ENCODE measurements at places on chromosomes 4 and X.

- DNase-seq, result no peak
Measured at GRCh38 chr4:159432436-159432835, 329.6 kb downstream of the RAPGEF2 start.

DNA sequence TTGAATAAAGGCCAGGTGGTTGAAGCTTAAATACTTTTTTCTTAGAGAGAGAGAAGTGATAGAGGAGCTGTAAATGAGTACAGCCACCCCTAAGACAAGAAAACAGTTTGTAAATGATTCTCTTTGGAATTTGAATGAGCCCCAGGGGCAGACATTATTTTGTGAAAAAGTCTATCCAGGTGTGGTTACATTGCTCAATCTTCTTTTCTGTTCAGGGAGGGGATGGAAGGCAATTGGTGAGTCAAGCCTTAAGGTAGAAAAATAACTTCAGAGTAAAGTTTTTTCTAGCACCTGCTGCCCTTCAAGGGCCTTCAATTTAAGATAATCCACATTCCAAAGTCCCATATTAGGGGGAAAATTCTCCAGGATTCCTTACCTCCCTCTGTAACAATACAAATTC, 646.7 kb downstream of the PDHA2 start:
- no peak for DNase-seq

DNA sequence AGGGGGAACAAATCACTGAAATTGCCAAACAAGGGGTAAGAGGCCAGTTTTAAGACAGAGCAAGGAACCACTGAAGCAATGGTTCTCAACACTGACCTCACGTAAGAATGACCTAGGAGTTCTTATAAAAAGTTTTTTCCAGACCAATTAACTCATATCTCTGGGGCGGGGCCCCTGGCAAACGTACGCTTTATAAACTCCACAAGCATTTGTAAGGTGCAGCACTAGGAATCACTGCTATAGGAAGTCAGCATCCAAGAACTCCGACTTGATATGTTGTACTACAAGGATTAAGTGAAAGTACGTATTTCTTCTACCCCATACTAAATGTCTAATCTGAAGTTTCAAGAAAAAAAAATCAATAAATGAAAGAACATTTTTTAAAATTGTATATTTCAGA, 269.9 kb downstream of the RCHY1 start:
- no peak for DNase-seq

GRCh38 chr4:32689518-32689917, 1969.3 kb downstream of the PCDH7 start:
- DNase-seq, result no peak

GRCh38 chr4:15674926-15675325, 6.7 kb upstream of the FAM200B start:
- no peak for DNase-seq

GRCh38 chr4:108191269-108191914, 22.7 kb upstream of the LEF1 start:
- DNase-seq, result no peak

GRCh38 chr4:181608181-181608580, 635.0 kb upstream of the TENM3 start:
- no peak for DNase-seq

GRCh38 chr4:128542047-128542446, 254.4 kb upstream of the PGRMC2 start:
- DNase-seq, result no peak

DNA sequence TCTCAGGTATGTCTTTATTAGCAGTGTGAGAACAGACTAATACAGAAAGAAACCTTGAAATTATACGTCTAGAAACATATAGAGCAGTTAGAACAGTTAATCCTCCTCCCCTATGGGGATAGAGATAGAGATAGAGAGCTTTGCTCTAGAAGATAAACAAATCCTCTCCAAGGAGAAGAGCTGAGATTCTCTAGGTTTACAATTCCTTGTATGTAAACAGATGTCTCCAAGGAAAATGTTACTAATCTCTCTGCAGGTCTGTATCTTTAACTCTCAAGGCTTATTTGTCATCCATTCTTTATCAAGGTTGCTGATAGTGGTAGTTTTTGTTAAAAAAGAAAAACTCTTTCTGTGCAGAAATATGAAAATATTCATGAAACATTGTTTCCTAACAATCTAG, 282.1 kb upstream of the GIMD1 start:
- DNase-seq, result no peak

- no peak for DNase-seq
Measured at GRCh38 chrX:8341814-8342590, 122.6 kb upstream of the VCX3B start.

GRCh38 chr4:87567191-87567590, 38.0 kb upstream of the SPARCL1 start:
- no peak for DNase-seq

GRCh38 chr4:98524230-98524629, 134.2 kb downstream of the TSPAN5 start:
- no peak for DNase-seq

GRCh38 chr4:172802032-172802431, 366.6 kb upstream of the GALNT7 start:
- DNase-seq, result no peak

DNA sequence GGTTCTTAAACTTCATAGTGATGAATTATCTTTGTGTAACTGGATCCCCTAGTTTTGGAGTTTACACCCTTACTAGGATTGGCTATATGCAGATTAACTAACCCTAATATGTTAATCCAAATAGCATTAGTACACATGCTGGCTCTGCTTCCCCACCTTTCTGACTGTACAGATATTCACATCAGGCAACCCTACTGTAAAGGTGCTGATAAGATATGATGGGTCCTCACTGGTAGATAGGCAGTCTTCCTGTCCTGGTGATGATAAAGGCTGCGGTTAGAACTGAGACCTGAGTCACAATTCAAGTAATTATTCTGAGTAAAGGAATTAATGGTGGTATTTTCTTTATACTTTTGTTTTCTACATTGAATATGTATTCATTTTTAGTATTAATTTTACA, 118.6 kb downstream of the COL4A5 start:
- DNase-seq, result no peak

GRCh38 chr4:121370729-121371325, 10.0 kb downstream of the QRFPR start:
- peak; percentile 43 for DNase-seq

DNA sequence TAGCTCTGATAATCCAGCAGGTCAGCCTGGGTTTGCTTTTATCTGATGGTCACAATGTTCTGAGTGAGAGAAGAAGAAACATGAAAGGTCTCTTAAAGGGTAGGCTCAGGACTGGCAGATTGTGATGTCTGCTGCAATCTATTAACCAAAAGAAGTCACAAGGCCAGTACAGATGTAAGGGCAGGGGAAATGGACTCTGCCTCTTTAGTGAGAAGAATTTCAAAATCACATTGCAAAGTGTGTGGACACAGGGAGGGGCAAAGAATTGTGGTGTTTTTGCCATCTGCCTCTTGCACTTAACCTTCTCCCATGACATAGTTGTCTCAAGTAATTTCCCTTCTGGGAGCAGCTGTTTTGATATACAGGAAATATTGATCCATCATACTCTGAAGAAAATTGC, 40.9 kb downstream of the IL1RAPL1 start:
- no peak for DNase-seq

GRCh38 chrX:10509397-10509796, 111.0 kb downstream of the MID1 start:
- no peak for DNase-seq

DNA sequence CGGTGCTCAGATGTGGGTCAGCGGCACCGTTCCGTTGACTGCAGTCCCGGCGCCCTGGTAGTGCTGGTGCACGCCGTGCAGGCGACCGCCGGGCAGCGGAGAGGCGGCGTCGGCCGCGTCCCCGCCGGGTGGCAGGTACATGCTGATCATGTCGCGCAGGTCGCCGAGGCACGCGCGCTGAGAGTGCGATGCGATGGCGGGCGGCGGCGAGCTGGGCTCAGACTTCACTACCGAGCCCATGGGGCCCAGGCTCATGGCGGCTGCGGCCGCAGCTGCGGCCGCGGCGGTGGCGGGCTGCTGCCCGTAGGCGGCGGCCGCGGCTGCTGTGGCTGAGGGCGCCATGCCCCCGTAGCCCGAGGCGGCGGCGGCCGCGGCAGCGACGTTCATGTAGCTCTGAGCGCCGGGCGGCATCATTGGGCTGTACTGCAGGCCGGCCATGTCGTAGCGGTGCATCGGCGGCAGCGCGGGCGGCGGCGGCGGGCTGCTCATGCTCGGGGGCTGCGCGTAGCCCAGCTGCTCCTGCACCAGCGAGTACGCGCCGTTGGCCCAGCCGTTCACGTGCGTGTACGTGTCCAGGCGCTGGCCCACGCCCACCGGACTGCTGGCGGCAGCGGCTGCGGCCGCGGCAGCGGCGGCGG, 1.0 kb downstream of the SOX3 start:
- DNase-seq, result peak; percentile 42

- no peak for DNase-seq
Measured at GRCh38 chrX:66408507-66408906, 230.4 kb downstream of the EDA2R start.

DNA sequence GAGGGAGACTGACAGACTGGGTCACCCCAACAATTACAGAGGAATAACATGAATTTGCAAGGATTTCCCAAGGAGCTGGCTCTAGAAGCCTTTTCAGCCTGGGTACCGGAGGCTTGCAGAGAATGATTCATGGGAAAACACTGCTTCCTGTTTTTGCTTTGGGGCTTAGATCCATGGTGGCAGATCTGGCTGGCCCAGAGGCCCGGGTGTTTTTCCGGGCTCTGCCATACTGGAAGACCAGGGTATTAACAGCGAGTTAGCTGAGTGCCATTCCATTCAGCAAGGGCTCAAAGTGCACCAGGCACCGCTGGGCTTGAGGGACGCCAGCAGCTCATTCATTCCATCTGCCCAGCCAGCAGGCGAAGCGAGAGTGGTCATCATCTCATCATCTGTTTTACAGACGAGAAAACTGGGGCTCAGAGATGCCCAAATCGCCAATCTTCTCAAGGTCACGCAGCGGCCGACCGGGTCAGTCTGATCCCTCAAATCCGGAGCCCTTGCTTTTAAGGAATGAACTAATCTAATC, 1.3 kb downstream of the WDR1 start:
- DNase-seq, result no peak

- DNase-seq, result no peak
Measured at GRCh38 chrX:122625821-122626220, 558.3 kb upstream of the GRIA3 start.

DNA sequence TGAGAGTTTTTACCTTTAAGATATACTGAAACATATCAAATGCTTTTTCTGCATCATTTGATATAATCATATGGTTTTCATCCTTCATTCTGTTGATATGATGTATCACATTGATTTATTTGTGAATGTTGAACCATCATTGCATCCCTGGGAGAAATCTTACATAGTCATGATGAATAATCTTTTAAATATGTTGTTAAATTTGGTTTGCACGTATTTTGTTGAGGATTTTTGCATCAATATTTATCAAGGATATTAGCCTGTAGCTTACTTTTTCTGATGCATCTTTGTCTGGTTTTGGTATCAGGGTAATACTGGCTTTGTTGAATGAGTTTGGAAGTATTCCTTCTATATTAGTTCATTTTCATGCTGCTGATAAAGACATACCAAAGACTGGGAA, 541.4 kb downstream of the TLL1 start:
- no peak for DNase-seq

GRCh38 chrX:7110821-7111276, 36.7 kb upstream of the STS start:
- DNase-seq, result no peak

GRCh38 chr4:142427456-142427855, 418.6 kb downstream of the INPP4B start:
- DNase-seq, result no peak

- DNase-seq, result no peak
Measured at GRCh38 chr4:122450847-122451246, 5.7 kb downstream of the IL2 start.

GRCh38 chr4:70002507-70002906, 6.7 kb downstream of the STATH start:
- DNase-seq, result no peak

DNA sequence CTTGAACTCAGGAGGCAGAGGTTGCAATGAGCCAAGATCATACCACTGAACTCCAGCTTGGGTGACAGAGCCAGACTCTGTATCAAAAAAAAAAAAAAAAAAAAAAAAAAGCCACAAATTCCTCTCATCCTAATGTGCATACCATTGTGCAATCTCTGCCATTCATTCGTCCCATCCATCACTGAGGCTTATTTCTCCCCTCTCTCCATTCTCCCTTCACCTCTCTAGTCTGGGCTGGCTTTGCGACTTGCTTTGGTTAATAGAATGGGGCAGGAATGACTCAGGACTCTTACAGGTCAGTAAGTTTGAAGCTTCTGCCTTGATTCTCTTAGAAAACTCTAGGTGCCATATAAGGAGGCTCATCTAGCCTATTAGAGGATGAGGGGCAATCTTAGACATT, 60.3 kb upstream of the DDX3X start:
- DNase-seq, result no peak

GRCh38 chr4:61485056-61485455, 284.9 kb downstream of the ADGRL3 start:
- no peak for DNase-seq

GRCh38 chr4:177809791-177810190, 367.6 kb upstream of the AGA start:
- DNase-seq, result no peak

- no peak for DNase-seq
Measured at GRCh38 chrX:48045410-48046311, 25.8 kb downstream of the ZNF630 start.

- DNase-seq, result no peak
Measured at GRCh38 chr4:26493461-26493860, 3.2 kb upstream of the CCKAR start.

GRCh38 chrX:15204130-15204751, 65.6 kb downstream of the ASB9 start:
- DNase-seq, result no peak
